ENCODE measurements at places on chromosomes 2 and 18.

GRCh38 chr2:24421668-24422067, 61.3 kb upstream of the ITSN2 start:
- DNase-seq, result peak; percentile 66

DNA sequence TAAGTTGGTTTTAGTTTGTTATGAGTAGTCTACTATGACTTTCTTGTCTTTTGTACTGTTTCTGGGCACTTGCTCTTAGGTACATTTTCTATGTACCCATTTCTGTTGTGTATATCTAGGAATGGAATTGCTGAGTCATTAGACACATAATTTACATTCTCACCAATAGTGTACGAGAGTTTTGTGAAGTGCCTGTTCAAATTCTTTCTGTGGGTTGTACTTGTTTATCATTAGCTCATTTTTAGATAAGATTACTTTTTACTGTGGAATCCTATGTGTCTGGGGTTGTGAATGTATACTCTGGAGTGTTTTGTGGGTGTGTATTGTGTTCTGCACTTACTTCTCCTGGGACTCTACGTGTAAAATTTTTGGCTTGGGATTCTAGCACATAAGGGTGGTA, 36.6 kb upstream of the CD28 start:
- DNase-seq, result no peak

- DNase-seq, result no peak
Measured at GRCh38 chr18:74430806-74431571, 26.1 kb downstream of the DIPK1C start.

- DNase-seq, result no peak
Measured at GRCh38 chr18:52310651-52311050, 29.3 kb upstream of the DCC start.

DNA sequence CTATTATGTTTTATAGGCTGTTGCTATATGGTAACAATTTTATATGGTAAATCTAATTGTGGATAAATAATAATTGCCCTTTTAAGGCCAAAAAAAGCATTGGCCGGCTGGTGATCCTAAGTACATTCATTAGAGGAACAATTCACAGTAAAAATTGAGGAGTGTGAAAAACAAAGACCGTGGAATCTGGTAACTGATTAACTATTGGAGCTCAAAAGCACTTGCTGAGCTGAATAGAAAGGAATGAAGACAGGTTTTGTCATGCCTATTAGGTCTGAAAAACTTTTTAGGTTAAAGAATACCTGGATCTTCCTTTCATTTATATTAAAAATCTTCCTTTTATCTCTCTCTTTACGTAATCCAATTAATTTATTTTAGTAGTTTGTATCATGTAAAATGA, 18.5 kb upstream of the RBBP8 start:
- peak; percentile 22 for DNase-seq

DNA sequence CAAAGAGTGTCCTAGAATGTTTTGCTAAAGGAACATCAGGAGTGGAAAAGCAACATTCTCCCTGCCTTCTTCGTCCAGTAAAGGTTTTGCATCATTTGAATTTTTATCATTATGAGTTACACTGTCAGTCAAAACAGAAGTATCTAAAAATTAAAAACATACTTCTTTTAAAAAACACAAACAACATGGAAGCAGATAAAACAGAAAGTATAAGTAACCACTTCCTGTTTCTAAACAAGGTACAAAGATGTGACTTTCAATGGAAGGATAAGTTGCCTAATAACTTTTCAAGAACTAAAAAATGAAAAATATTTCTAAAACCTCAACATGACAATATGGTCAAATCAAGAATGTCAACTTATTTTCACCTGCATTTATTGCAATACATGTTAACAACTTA, 158.2 kb downstream of the STK39 start:
- no peak for DNase-seq

GRCh38 chr18:7579176-7579917, 12.2 kb downstream of the PTPRM start:
- DNase-seq, result no peak

GRCh38 chr2:99880148-99880963, 262.0 kb downstream of the AFF3 start:
- DNase-seq, result no peak

DNA sequence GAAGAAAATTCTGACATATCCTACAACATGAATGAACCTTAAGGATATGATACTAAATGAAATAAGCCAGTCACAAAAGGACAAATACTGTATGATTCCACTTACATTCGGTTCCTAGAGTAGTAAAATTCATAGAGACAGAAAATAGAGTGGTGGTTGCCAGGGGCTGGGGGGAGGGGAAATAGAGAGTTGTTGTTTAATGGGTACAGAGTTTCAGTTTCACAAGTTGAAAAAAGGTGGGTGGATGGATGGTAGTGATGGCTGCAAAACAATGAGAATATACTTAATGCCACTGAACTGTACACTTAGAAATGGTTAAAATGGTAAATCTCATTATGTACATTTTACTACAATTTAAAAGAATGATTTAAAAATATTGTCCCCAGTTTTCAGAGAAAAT, 53.3 kb upstream of the NFU1 start:
- DNase-seq, result no peak
